ENCODE measurements at places on chromosomes 5 and 9.

GRCh38 chr5:42612750-42613366, 143.8 kb upstream of the CCDC152 start:
- no peak for DNase-seq

GRCh38 chr9:83473488-83473971, 64.7 kb downstream of the FRMD3 start:
- no peak for DNase-seq

GRCh38 chr5:39217365-39218281, 1.7 kb downstream of the FYB1 start:
- DNase-seq, result peak; percentile 71

- no peak for DNase-seq
These were observed 121.0 kb downstream of the AOPEP start for GRCh38 chr9:94847486-94847885.

DNA sequence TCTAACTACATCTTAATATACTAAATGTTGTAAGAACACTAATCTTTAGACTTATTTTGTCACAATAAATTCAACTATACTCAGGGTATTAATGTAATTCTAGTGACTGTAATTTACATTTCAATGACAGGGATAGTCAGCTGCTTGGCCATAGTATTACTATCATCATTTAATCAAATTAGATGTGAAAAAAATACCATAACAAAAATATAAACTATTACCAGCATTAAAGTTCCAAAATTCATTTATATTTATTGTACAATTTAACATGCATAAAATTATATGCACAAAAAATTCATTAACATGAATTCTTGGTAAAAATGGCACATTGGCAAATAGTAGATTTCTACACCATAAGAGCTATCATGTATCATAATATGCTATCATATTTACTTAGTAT, 28.9 kb downstream of the FNIP1 start:
- DNase-seq, result no peak

DNA sequence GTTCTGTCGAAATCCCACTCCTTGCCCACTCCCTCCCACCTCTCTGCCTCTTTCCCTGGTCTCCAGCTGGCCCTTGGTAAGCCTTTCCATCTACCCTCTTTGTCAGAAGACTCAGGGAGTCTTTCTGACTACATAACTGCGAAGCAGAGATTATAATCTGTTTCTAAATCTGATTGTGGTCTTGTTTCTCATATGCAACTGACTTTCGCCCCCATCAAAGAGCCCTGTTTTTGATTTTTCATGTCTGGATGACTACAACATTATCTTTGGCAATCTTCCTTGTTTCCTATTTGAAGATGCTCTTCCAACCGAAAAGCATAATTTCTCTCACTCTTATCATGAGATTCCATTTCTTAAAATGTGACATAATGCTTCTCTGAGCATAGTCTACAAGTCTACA, 218.2 kb upstream of the ADAMTSL1 start:
- DNase-seq, result no peak

GRCh38 chr5:107310181-107310580, 360.6 kb downstream of the EFNA5 start:
- DNase-seq, result no peak

GRCh38 chr5:157961176-157961575, 102.2 kb upstream of the CLINT1 start:
- no peak for DNase-seq

GRCh38 chr9:109251080-109251775, 69.6 kb downstream of the EPB41L4B start:
- peak; percentile 56 for DNase-seq

GRCh38 chr5:78112931-78113330, 181.6 kb downstream of the AP3B1 start:
- no peak for DNase-seq

DNA sequence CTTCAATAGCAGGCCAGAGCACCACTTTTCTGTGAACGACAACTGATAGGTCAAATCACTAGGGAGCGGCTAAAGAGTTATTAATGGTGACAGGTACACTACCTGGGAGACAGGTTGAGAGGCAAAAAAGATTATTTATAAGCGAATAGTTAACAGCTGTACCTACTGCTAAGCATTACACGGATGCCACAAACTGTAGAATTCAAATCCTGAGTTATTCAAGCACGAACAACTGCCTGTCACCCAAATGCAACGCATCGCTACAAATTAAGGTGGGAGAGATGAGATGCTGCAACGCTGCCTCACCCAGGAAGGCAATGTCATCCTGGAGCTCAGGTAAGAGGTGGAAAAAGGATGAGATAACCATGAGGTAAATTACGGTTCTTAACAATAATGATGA, 342.9 kb downstream of the BNC2 start:
- DNase-seq, result no peak

- no peak for DNase-seq
These were observed 5.4 kb downstream of the NFIL3 start for GRCh38 chr9:91418215-91418610.

- no peak for DNase-seq
These were observed 34.9 kb downstream of the ALDH1A1 start for GRCh38 chr9:72917892-72918509.

DNA sequence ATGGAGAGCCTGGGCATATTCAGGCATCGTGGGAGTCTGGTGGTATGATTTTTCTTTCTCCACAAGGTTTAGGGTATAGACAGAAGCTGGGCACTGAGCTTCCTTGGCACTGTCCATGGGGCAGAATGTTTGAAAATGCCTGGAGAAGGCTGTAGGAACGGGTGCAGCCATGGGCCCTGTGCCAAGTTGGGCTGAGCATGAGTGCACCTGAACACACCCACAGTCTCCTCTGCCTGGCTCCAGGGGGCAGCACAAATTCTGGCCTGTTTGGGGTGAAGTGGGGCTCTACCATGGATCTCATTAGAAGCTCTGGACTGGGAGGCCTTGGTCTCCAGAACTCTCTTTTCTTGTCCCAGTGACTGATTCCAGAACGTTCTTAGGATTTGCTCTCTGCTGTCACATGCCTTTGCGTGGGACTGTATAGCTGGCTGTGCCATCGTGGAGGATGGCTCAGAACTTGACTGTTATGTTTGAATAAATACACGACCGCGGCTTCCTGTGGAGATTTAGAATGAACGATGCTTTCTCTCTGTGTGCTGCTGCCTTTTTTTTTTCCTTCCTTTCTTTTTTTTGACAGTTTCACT, 229.8 kb downstream of the FANCC start:
- DNase-seq, result no peak

DNA sequence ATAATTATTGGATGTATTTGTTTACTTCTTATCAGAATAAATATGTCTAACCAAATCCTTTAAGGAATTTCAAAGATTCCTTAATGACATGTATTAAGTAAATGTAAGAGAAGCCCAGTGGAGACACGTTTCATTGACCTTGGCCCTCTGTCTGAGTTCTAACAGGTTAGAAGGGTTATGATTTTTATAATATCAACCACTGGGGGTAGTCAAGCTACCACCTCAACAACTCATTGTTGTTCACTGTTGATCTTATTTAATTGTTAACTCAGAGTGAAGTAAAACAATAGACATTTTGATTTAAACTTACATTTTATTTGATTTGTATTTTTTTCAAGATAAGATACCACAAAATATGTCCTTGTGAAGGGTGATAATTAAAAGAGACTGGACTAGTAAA, 499.2 kb upstream of the COX7C start:
- DNase-seq, result no peak

DNA sequence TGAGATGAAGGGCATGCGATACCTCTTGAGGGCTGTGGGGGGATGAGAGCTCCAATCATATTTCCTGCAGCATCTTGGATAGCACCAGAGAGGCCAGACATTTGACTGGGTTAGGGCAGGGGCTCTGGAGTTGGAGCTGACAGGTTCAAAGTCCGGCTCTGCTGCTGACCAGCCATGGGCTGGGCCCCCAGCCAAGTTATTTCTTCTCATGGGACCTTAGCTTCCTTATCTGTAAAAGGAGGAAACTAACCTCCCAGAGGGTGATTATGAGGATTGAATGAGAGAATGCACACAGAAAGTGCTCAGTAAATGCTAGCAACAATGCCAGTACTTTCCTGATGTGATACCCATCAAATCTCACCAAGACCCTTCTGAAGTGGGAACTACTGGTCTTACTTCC, 65.2 kb upstream of the SLC25A51 start:
- DNase-seq, result peak; percentile 44

DNA sequence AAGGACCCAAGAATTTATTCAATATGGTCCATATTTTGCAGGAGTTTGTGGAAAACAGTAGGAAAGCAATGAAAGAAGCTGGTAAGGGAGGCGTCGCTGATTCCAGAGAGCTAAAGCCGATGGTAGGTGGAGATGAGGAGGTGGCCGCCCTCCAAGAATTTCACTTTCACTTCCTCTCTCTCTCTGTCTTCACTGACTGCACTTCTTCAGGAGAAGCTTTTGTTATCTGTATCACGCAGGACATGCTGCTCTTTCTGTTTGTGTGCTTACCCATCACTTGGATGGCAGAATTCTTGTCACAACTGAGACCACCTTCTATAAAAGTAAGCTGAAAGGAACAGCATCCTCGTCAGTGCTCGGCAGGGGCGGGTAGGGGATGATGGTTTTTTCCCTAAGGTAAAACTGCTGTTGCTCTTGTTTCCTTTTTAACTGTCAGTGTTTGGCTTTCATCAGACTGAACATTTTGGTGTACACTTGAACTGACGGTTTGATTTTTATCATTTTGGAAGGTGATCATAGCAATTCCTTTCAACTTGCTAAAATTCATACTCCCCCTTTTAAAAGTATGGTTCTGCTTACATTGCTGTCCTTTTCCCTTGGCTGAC, 62.4 kb upstream of the FSD1L start:
- DNase-seq, result no peak

- DNase-seq, result peak; percentile 11
These were observed 466.1 kb downstream of the TLR4 start for GRCh38 chr9:118170032-118170955.

- DNase-seq, result peak; percentile 77
These were observed 569 bp downstream of the HINT2 start for GRCh38 chr9:35814106-35814840.

DNA sequence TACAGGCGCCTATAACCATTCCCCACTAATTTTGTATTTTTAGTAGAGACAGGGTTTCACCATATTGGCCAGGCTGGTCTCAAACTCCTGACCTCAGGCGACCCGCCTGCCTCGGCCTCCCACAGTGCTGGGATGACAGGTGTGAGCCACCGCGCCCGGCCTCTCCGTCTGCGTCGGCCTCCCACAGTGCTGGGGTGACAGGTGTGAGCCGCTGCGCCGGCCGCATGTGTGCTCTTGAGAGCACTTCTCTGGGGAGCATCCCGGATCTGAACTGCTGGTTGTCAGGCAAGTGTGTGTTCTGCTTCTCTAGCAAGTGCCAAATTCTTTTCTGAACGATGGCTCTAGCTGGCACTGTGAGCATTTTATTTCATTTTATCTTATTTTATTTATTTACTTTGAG, 3.7 kb upstream of the ENTPD2 start:
- no peak for DNase-seq

- DNase-seq, result no peak
These were observed 103.9 kb downstream of the SPOCK1 start for GRCh38 chr5:137395011-137395755.

DNA sequence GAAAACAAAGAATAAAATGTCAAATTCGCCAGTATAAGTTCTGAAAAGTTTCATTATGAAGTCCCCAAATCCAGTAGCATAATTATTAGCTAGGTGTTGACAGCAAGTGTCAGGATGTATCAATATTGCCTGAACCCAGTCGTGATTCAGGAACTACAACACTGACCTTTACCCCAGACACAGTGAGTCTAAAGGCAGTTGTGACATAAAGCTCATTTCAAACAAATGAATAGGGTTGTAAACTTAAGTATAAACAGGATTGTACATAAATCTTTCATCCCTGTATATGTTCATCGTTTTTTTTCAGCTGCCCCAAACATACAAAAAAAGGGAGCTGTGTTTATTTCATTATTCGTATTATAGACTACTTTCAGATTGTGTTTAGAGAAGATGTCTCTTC, 385.7 kb downstream of the PLK2 start:
- peak; percentile 31 for DNase-seq

GRCh38 chr5:93793159-93793781, 51.9 kb upstream of the POU5F2 start:
- no peak for DNase-seq

- DNase-seq, result no peak
These were observed 9.4 kb upstream of the CD72 start for GRCh38 chr9:35627575-35627974.

DNA sequence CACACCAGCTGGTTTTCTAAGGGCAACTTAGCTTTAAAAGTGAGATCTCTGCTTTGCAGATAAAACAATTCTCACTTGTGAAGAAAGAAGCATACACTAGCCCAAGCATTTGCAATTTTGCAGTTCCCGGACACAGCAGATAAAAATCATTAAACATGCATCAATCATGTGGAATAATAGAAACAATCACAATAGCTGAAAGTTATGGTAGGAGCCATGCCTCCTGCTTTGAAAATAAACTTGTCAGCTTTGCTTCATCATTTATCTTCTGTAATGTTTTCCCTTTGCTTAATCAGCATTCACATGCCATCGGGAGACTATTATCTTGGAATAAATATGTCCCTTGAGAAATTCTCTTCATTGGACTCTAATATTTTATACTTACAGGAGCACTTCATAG, 60.3 kb upstream of the DAB2 start:
- DNase-seq, result no peak

DNA sequence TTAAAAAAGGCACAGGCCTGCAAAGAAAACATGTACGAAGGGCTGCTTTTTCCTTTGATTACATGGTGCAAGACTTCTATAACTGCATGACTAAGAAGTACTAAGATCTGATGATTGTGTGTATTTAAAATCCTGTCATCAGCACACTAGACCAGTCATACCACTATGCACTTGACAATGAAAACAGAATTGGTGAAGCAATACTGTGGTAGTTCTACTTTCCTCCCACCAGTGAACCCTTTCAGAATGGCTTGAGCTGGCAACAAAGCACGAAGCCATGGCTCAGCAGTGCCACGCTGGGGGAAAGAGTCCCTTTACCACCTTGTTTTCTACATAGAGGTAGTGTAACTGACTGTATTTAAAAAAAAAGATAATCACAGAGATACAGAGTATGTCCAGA, 49.0 kb upstream of the POU5F2 start:
- DNase-seq, result no peak

DNA sequence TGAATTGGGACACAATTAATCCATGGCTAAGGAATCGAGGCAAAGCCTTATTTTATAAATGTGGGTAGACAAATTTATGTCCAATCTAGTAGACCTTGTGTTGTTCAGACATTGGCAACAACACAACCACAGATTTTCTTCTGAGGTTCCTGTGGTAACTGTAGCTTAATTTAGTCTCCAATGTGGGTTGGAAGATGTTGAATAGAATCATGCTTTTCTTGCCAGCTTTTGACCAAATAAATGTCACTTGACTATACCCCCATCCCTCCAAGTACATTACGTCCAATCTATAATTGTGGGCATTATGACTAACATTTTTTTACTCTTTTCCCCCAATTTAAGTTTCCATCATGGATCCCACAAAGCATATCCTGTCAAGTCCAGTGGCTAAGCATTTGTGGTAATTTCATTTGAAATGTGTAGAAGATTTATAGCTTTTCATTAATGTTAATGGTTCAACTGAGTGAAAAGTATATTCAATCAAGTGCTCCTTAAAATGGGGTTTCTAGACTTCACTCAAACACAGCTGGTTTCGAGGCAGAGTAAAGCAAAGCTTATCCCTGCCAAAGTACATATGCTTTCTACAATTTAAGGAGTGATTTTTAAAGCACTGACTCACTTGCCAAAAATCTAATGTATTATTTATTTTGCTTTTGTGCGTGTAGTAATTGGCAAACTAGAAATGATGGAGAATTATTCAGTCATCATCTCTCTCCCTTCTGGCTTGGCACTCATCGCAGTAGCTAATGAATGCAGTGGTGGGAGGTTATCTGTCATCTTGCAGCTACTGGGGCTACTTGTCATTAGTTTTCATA, 141.8 kb downstream of the FAM174A start:
- DNase-seq, result no peak

GRCh38 chr9:77271023-77271690, 93.8 kb downstream of the VPS13A start:
- DNase-seq, result no peak

All from HuH-7 (cell line).